Stimulated activated CD8-positive, alpha-beta memory T cell treated with anti-CD3 and anti-CD28 coated beads, Interleukin-15, amount 100 ng/mL, for 24 hours (primary cell): ENCODE measurements at places on chromosomes 7 and 10.

DNA sequence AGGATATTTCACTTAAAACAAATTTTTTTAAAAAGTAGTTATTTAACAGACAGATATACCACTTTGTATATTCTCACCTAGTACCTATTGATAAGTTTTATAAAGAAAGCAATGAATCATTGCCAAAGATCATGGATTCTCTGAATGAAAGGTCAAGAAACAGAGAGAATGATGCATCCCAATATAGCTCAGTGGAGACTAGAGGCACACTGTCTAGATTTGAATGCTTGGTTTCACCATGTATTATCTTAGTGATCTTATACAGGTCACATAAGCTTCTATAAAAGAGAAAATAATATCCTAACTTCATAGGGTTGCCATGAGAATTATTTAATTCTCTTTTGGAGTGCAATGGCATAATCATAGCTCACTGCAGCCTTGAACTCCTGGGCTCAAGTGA, 87.0 kb upstream of the LRRN3 start:
- no peak for DNase-seq

- DNase-seq, result no peak
These were observed 42.4 kb downstream of the COL17A1 start for GRCh38 chr10:104043185-104043830.

- no peak for DNase-seq
These were observed 70.6 kb downstream of the FGFR2 start for GRCh38 chr10:121527690-121528089.

DNA sequence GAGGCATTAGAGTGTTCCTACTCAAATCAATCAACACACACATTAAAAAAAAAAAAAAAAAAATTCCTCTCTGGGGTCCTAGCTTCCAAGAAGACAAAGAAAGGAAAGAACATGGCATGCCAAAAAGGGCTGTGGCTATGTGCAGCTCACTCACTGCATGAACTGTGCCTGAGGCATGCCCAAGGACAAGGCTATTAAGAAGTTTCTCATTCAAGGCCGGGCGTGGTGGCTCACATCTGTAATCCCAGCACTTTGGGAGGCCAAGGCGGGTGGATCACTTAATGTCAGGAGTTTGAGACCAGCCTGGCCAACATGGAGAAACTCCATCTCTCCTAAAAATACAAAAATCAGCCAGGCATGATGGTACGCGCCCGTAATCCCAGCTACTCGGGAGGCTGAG, 41.9 kb upstream of the PPP3CB start:
- no peak for DNase-seq

GRCh38 chr7:139321071-139321745, 19.9 kb upstream of the FMC1 start:
- DNase-seq, result no peak

DNA sequence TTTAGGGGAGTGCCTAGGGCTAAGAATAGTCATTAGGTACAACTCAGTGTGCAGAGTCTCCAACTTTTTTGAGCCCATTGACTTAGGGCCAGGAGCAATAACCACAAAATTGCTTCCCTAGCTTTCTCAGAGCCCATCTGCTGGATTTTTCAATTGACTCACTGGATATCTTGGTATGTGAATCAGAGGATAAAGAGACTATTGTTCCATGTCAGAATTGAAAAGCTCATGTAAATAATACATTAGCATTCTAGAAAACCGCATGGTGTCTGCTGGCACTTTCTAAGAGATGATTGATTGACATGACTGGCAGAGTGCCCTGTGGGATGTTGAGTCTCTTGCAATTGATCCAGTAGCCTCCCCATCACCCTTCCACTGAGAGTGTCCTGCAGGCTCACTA, 246.2 kb downstream of the CCDC7 start:
- no peak for DNase-seq
